Psoas muscle (tissue), 8 donors: ENCODE measurements at places on chromosomes 11 and 22. TPM values are rescaled to one million over a fixed set of nuclear protein-coding genes. Genes with fewer than 3 reads are reported as not detected.

DNA sequence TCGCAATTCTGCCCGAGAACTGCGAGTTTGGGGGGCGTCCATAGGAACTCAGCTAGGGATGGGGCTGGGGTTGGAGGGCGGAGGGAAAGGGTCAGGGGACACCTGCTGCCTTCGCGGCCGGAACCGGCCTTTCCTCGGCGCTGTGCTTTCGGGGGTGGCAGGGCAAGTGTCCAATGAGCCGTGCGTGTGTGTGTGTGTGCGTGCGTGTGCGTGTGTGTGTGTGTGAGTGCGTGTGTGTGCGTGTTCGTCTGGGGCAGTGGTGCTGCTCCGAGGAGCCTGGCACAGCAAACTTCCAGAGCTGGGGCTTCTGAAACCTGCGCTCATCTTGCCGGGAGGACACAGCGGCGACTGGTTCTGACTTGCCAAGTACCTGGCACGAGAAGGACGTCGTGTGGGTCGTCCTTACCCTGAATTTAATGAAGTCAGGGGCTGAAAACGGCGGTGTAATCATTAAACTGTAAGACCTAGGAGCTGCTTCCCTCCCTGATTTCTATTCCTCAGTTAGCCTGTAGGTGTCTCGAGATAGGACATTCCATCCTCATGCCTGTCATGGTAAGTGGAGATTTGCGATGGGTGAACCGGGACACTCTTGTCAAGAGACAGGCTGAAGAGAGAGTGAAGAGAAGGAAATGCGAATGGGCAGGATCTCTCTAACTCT lies 27.0 kb upstream of the AMOTL1 start:
- peak; percentile 70 for DNase-seq

DNA sequence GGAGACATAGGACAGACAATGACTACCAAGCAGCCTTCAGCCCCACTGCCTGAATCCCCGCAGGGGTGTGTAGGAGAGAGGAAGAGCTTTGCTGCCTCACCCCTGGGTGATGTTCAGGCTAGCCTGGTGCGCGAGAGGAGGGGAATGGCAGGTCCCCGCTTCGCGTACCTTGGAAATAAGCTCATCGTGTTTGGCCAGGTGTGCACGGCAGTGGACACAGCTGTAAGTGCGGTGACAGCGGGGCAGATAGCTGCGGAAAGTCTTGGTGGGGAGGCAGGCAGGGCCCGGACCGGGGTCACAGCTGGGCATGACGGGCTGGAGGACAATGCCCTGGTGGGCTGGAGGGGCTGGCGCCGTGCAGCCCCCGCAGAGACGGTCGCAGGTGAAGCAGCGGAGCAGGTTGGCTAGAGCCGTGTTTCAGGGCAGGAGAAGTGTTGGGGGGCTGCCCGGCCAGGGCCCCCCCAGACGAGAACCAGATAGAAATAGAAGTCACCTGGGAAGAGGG lies 2.9 kb downstream of the YPEL4 start:
- no peak for DNase-seq

Gene PLEKHA7
- 1.2 TPM for total RNA-seq

Gene SIPA1
- 10.1 TPM for total RNA-seq
